ENCODE measurements at places on chromosomes 7 and 10.

- no peak for DNase-seq
Observed at GRCh38 chr10:10725196-10725595, 292.5 kb upstream of the CELF2 start.

- no peak for DNase-seq
Observed at GRCh38 chr10:101615525-101616116, 27.5 kb downstream of the DPCD start.

DNA sequence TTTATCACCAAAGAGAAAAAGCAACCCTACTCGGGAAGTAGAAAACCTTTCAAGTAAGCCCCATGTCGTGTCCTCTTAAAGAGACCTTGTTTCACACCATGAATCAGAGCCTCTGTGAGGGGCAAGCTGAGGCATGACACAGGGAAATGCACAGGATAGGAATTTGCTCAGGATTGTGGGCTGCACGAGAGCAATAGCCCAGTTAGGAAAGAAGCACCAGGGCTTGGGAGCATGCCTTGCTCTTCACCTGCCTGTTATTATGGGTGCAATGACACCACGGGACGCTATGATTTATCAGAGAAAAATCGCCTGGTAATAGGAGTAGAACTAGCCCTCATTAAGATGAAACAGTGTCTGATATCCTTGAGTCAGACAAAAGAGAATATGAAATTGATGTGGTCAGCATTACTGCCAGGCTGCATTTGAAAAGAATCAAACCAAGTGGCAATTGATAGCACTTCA, 562.9 kb upstream of the NRP1 start:
- DNase-seq = no peak

DNA sequence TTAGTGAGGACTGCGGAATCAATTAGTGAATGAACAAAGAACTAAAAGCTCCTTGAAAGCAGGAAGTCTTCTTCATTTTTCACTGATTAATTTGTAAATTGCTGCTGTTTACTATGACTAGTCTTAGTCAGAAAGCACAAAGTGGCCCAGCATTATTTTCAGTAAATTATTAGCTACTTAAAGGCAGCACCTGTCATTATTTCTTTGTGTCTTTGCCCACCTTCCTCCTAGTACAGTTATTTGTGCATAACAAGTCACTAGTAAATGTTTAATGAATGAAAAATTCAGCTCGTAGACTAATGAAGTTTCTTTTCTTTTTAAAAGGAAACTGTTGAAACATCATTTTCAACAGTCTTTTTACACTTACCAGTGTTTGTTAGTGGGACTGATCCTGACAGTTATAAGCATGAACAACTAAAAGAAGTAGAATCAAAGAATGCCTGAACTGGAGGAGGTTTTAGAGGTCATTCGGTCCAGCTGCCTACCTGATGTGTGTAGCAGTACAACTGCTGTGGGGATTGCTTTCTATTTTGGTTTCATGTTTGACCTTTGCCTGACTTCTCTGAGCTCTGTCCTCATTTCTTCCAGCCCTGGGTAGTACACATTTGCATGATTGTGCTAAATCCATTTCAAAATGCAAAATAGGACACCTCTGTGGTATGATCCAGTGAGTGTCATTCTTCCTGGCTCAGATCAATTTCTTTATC, 140.0 kb upstream of the PHYHIPL start:
- no peak for DNase-seq

DNA sequence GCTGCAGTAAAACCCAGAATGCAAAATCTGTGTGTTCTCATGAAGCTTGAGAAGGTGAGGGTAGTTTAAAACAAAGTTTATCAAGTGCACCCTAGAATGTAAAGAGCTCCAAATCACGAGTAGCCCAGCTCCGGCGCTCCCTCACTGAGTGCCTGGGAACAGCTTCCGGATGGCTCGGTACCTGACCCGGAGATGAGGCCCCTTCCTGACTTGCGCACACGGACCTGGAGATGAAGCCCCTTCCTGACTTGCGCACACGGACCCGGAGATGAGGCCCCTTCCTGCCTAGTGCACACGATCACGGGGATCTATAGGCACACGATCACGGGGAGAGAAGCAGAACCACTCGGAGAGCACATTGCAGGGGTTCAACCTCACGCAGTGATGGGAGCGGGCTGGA, 322.1 kb upstream of the RNF32 start:
- no peak for DNase-seq

DNA sequence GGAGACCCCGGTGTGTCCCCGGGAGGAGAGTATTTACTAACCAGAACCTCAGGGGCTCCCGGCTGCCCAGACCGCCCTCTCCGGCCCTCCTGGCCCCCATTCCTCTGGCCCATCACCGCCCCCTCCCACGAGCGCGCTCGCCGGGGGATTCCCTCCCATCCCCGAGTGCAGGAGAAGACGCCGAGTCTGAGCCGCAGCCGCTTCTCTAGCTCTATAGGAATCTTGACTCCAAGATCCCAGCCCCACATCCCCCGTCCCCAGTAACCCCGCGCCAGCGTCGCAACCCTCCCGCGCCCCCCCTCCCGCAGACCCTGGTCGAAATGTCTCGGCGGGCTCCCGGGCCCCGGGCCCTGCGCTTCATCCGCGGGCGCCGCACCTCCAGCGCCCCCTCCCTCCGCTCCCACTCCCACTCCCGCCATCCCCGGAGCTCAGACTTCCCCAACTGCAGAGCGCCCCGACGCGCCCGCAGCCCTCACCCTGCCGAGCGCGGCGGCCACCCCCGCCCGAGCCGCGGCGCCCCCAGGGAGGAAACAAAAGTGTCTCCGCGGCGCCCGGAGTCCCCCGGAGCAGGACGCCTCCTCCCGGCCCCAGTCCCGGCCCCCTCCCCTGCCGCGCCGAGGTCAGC, 541 bp downstream of the ELMO1 start:
- DNase-seq = no peak

DNA sequence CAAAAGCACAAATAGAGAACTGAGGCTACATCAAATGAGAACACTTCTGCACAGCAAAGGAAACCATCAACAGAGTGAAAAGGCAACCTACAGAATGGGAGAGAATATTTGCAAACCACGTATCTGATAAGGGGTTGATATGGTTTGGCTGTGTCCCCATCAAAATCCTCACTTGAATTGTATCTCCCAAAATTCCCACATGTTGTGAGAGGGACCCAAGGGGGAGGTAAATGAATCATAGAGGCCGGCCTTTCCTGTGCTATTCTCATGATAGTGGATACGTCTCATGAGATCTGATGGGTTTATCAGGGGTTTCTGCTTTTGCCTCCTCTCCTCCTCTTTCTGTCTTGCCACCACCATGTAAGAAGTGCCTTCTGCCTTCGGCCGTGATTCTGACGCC, 120.6 kb upstream of the FRMD4A start:
- DNase-seq = no peak

- DNase-seq = no peak
Observed at GRCh38 chr7:88399696-88400240, 93.1 kb upstream of the STEAP4 start.

- no peak for DNase-seq
Observed at GRCh38 chr10:100163704-100164621, 21.9 kb downstream of the ERLIN1 start.

DNA sequence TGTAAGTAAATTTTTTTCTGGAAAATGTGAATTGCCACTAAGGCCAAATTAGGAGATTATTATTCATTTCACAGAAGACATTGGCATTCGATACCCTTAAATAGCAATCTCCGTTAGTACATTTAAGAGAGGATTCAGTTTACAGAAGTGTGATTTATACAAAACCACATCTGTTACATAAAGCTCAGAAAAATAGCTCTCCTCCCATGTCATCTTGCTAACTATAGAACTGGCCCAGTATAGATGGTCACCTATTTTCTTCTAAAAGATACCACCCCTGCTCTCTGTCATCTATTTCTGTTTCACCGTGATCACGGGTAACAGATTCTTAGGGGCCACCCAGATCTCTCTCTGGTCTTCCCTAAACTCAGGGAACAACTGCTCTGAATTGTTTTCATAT, 119.1 kb downstream of the HIP1 start:
- no peak for DNase-seq

- DNase-seq = no peak
Observed at GRCh38 chr7:35418716-35419390, 165.0 kb upstream of the TBX20 start.

DNA sequence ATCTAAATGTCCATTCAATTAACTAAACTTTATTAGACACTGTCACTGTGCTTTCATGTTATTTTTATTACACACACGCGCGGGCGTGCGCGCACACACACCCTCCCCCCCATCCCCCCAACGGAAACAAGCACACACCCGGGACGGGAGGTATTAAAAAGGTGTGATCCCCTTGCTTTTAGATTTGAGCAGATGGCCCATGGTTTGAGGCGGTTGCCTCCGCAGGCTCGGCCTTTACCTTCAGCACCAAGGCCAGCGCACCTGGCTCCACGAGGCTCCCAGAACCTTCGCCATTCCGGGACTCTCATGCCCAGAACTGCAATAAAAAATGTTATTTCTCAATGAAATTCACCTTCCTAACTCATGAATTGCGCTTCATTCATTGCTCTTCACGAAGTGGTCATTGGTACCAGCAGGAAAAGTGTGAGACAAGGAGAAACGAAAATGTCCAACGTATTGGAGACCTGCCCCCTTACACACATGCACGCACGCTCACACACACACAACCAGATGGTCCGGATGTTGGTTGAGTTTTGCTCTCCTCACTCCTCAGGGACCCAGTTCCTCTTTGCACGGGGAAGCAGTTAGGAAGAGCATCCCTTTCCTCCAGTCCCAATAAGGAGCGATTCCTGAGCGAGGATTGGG, 20.8 kb upstream of the PTF1A start:
- DNase-seq = peak; percentile 15

GRCh38 chr7:153381275-153382040, 621.9 kb downstream of the ACTR3B start:
- no peak for DNase-seq

DNA sequence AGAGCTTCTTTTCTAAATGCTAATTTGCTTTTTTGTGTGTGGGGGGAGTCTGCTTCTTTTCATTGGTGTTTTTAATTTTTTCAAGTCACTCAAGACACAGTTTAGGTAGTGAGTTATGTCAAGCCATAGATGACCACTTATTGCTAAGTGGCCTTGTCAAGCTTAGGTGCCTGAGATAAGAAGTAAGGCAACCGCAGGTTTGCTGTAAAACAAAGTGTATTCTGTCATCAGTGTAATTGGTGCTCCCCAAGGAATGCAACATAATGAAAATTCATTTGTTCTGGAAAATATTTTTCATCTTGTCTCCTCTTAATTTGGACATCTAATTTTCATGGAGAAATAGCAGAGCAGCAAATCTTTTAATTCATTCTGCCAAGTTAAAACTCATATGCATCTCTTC, 249.6 kb downstream of the EXOC4 start:
- DNase-seq = no peak

DNA sequence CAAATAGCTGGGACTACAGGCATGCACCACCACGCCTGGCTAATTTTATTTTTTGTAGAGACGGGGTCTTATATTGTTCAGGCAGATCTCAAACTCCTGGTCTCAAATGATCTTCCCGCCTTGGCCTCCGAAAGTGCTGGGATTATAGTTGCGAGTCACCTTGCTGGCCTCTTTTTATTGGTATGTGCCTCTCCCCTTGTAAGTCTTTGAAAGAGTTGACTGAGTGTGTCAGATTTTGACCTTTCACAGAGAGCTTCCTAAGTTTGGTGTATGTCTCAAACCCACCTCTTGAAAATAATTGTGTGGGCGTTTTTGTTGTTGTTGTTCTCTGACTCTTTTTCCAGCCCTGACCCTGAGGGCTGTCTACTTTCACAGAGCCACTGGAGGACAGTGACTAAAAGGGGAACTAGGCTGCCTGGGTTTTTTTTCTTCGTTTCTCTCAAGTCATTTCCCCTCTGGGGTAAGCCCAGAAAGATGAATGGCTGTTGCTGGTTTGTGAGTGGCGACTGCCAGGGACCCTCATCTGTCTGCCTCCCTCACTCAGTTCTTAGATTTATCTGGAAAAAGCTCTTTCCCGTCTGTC, 262.8 kb downstream of the ZEB1 start:
- no peak for DNase-seq

GRCh38 chr7:29879609-29880008, 73.3 kb downstream of the WIPF3 start:
- DNase-seq = peak; percentile 48

DNA sequence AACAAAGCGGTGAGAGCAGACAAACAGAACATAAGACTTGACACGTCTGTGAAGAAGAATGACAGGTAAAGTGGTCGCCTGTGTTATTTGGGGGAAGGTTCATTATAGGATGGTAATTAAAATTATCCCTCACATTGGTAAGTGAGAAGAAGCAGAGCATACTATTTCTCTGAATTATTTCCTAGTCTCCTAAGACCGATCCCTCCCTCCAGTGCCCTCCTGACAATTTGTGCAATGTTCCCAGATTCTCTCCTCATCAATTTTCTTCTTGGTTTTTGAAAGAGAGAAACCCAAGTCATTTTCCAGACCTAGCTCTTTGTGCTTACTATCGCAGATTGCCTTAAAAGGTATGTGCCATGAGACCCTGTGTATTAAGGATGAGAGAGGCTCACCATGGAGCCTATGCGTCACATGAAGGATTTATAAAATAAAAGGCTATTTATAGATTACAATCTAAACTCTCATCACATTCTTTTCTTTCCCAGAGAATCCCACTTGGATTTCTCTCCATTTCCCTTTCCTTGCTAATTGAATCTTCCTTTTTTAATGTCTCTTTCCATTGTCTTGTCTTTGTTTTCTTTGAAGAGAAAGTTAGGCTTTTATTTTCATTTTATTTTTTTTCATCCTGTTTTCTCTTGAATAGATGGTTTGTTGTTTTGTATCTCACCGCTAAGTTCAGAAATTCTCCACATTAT, 112.0 kb downstream of the PPP1R3A start:
- DNase-seq = no peak

- DNase-seq = peak; percentile 76
Observed at GRCh38 chr10:110912374-110912773, 6.6 kb downstream of the BBIP1 start.

- DNase-seq = peak; percentile 20
Observed at GRCh38 chr7:155489862-155490696, 32.1 kb downstream of the EN2 start.

DNA sequence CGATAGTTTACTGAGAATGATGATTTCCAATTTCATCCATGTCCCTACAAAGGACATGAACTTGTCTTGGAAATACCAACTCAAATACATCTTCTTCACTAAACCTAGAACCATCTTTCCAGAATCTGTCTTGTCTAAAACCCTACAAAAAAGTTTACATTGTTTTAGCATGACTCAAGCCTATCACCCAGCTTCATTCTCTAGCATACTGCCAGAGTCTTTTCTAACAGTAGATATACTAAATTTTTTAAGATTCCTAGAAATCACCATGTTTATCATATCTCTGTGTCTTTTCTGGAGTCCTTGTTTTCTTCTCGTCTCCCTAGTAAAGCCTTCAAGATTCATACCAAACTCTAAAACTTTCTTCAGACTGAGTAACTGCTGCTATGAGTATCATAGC, 129.7 kb downstream of the SEMA3E start:
- no peak for DNase-seq

All from AG10803 (cell line).